ENCODE measurements at places on chromosomes 16 and 17.
A peak's percentile ranks its signal among the peaks of the same experiment; 100 is the strongest.

GRCh38 chr16:21302454-21302853, 24.4 kb upstream of the CRYM start:
- no peak for DNase-seq

DNA sequence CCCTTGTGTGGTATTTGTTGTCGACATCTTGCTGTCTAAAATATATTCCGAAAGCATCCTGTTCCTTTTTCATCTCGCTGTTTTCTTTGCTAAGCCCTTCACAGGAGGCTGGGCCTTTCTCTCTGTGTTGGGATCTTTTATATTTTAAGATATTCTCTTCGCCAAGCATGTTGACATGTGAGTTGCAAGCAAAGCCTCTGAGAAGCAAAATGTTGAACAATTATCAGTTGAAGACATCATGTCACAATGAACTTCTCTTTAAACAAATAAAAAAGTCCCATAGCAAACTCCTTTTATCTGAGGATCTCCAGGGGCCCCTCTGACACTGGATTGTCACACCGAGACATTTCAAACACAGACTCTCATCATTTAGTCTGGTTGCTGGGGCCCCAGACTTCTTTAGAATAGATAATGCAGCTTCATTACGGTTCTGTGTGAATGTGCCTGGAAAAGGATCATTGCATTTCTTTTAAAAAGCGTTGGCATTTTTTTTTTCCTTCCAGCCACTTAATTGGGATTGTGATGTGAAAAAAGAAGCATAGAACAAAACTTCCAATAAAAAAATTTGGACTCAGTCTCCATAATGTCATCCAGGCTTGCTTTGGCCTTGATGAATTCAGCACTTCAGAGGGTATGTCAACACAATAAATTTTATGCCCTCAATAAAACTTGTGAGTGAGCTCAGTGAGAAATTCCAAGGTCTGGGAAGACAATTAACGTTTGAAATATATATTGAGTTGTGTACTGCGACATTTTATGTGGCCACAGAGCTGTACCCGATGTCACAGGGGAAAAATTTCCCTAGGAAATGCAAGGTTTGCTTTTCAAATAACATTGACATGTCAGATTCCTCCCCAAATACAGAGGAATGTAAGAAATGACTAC, 496.8 kb downstream of the XYLT1 start:
- DNase-seq = no peak

DNA sequence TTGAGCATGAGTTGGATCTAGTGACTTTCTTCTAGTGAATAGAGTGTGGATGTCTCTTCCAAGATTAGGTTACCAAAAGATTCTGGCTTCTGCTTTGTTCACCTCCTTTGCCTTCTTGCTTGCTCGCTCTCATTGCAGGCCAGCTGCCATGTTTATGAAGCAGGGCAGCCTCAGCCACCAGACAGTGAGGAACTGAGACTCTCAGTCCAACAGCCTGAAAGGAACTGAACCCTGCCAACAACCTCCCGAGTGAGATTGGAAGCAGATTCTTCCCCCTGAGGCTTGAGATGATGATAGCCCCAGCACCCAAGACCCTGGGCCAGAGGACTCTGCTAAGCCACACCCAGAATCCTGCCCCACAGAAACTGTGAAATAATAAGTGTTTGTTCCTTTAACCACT, 48.4 kb downstream of the NOG start:
- no peak for DNase-seq

- peak; percentile 44 for DNase-seq
Observed at GRCh38 chr16:76583466-76583865, 306.3 kb downstream of the CNTNAP4 start.

GRCh38 chr17:72150632-72151460, 30.0 kb downstream of the SOX9 start:
- DNase-seq = no peak

DNA sequence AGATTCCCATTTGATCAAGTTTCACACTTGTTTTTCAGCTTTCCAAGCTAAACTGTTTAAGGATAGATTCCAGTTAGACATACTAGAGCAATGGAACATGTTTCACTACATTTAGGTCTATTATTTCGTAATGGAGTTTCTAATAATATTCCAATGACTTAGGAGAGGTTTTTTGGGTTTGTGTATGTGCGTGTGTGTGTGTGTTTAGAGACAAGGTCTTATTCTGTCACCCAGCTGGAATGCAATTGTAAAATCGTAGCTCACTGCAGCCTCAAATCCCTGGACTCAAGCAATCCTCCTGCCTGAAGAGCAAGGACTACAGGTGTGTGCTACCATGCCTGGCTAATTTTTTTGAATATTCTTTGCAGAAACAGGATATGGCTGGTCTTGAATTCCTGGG, 426.3 kb downstream of the ZFHX3 start:
- no peak for DNase-seq

DNA sequence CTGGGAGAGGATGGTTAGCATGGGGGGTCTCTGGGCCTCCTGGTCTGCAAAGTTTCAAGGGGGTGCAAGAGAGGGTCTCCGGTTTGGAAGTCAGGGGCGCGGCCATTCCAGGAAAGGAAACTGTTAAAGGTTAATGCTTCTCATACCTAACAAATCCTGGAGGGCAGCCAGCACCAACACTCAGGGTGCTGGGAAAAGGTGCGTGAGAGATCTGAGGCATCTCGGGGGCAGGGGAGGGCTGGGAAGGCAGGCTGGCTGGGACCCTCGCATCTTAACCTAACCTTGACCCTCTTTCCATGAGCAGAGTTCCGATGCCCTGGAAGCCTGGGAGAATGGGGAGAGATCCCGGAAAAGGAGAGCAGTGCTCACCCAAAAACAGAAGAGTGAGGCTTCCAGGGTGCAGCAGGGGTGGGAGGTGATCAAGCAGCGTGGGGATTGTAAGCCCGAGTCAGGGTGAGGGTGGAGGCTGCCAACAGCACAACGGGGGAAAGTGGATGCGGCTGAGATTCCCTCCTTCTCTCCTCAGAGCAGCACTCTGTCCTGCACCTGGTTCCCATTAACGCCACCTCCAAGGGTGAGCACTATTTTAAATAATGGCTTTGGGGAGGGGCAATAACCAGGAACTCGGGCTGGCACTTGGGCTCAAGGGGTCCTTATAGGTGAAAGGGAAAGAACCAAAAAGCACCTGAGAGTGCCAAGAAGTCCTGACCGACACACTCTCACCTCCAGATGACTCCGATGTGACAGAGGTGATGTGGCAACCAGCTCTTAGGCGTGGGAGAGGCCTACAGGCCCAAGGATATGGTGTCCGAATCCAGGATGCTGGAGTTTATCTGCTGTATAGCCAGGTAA, 996 bp downstream of the TNFSF13 start:
- DNase-seq = no peak

GRCh38 chr17:68953340-68953997, 1.7 kb downstream of the ABCA8 start:
- no peak for DNase-seq

GRCh38 chr17:45102856-45103255, 29.5 kb downstream of the PLCD3 start:
- no peak for DNase-seq

DNA sequence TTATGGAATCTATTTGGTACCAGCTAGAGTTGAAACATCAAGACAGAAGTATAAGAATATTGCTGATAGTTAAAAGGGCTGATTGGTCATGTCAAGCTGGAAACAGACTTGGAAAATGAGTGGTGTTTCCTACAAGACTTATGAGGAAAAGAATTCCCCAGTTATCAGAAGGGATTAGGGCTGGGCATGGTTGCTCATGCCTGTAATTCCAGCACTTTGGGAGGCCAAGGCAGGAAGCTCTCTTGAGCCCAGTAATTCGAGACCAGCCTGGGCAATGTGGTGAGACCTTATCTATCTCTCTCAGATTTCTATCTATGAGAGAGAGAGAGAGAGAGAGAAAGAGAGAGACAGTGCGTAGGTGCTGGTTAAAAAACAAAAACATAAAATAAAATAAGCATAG, 139.5 kb upstream of the PMFBP1 start:
- DNase-seq = no peak

DNA sequence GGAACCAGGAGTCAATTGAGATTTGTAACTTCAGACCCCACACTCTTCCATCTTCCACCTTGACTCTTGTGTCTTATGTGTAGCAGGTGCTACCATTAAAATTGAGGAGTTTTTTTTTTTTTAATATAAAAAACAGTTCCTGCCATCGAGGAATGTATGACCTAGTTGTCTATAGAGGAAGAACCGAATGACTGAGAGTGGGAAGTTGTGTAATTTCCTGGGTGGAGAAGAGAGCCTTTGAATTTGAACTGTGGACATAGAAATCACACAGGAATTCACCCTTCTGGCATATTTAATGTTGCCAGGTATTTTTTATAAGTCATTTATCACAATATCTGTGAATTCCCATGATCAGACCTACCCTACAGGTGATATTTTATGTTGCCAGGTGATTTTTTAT, 22.0 kb downstream of the SP2 start:
- DNase-seq = no peak

DNA sequence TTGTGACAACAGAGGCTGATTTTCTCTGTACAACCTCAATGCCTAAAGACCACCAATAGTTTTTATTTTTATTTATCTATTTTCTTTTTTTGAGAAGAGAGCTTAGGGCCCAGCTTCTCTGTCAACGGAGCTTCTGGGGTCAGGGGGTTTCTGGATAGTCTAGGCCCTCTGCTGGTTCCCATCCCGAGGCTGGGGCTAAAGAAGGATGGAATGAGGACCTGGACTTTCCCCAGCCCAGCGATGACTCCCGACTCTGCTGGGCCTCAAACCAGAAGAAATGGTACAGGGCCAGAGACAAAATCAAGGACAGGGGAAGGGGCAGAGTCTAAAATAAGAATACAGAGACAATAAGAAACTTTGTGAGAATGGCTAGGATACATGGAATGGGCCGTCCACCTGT, 5.7 kb upstream of the TSPOAP1 start:
- DNase-seq = no peak

- DNase-seq = no peak
Observed at GRCh38 chr17:17751489-17752088, 70.3 kb downstream of the RAI1 start.

DNA sequence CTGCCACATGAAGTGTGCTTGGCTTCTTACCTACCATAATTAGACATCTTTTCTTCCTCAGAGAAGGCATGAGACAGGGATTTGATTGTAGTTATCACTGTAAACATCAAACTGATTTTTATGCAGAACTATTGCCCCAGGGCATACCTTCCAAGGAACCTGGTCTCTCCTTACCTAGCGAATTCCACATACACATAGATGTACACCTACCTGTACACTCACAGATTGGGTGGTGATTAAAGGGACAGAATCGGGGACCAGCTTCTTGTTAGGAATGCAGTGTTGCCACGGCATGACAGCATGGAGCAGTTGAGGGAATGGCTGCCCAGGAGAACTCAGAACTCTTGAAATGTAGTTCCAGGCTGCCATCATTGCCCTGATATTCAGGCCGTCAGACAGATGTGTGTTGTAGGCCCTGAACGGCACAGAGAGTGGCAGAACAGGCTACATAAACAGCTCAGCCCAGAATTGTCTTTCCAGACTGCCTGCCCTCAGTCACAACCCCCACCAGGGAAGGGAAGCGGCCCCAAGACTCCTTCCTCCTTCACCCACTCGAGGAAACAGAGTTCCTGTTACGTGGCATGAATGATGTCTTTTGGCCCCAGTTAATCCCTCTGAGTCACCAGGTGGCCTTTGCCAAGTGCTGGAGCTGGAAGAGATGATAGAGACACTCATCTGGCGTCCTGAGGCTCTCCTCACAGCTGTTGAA, 17.8 kb upstream of the NAGLU start:
- peak; percentile 79 for DNase-seq

DNA sequence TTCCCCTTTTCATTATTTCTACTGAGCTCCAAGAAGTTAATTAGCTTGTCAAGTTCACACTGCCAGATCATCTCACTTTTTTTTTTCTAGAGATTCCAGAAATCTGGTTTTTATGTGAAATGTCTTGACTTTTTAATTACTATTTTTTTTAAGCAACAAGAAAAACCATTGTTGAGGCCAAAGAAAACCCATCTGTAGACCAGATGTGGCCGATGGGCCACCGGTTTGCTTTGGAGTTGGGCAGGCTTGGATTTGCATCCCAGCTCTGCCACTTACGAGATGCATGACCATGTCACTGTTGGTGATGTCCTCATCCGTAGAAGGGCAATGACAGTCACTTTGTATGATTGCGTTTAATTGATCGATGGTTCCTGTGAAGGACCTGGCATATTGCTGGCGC, 34.2 kb upstream of the MRTFB start:
- no peak for DNase-seq

DNA sequence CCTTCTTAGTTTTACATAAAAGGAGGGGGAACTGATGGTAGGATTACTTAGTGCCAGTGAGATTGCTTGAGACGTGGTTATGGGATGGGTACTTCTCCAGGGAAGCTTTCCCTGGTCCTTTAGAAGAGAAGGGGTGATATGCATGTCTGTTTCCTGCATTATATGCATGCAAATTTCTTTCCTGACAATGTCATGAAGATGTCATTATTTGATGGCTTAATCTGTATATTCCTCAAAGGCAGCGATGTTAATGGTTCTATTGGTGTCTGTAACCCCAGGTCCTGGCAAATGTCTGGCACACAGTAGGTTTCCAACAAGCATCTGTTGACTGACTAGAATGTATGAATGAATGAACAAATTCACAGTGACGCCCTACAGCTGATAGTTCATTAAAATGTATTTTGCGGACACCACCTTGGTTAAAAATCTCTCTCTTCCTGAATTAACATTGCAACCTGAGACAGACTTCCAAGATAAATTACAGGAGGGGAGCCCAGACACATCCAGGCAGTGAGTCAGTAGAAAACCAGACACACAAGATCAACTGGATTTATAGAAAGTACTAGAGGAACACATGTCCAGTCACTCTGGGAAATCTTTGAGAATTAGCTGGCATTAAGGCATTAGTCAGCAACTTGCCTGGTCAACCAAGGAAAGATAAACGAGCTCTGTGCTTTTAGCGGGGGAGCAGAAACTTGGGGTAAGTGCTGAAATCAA, 293.4 kb downstream of the XYLT1 start:
- no peak for DNase-seq

- DNase-seq = no peak
Observed at GRCh38 chr17:82041144-82041814, 3.8 kb upstream of the DCXR start.

- peak; percentile 11 for DNase-seq
Observed at GRCh38 chr17:61470530-61471136, 18.4 kb downstream of the TBX4 start.

GRCh38 chr17:80724775-80725266, 180.2 kb downstream of the RPTOR start:
- DNase-seq = peak; percentile 40

DNA sequence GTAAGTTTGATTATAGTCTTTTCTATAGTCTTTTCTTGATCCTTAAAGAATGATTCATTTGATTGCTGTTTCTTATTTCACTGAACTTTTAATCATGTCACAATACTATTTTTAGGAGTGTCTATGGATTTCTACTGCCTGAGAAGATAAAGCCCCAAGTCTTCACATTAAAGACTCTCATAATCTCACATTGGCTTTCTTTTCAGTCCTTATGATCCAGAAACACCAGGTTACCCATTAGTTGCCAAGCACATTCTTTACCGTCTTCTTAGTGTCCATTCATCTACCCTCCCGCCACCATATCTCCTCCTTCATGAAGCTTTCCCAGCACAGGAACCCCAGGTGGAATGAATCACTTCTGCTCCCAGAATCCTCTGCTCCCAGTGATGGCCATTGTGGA, 49.5 kb upstream of the MYOCD start:
- DNase-seq = no peak

GRCh38 chr17:61160789-61161445, 238.7 kb upstream of the TBX2 start:
- DNase-seq = no peak

Measured in left hindlimb (tissue), 1 donor.